ENCODE measurements at places on chromosomes 2 and 18.

GRCh38 chr2:168404764-168405163 is 51.3 kb upstream of the CERS6 start:
- no peak for DNase-seq

DNA sequence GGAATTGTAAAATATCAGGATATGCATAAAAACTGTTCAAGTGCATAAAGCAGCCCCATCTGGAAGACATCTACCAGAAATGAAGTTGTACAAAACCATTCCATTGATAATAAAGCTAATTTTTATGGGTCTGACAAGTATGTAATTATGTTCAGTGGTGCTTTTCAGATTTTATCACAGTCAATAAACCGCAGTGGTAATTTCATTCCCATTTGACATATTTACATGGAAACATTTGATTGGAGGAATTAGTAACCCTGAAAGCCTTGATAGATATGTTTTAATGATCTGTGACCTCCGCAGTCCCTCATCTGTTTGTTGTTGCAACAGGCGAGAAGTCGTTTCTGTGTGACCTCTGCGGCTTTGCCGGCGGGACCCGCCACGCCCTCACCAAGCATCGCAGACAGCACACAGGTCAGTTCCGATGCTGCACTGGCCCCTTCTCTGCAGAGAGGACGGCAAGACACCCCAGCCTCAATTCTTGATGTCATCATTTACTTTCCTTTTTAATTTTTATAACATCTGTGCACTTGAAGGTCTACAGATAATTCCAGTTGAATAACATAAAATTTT is 283.1 kb downstream of the ZNF407 start:
- no peak for DNase-seq

GRCh38 chr2:68468801-68469200 is 1.4 kb downstream of the APLF start:
- no peak for DNase-seq

- DNase-seq: no peak
These were observed 50.4 kb downstream of the TTN start for GRCh38 chr2:178756843-178757242.

DNA sequence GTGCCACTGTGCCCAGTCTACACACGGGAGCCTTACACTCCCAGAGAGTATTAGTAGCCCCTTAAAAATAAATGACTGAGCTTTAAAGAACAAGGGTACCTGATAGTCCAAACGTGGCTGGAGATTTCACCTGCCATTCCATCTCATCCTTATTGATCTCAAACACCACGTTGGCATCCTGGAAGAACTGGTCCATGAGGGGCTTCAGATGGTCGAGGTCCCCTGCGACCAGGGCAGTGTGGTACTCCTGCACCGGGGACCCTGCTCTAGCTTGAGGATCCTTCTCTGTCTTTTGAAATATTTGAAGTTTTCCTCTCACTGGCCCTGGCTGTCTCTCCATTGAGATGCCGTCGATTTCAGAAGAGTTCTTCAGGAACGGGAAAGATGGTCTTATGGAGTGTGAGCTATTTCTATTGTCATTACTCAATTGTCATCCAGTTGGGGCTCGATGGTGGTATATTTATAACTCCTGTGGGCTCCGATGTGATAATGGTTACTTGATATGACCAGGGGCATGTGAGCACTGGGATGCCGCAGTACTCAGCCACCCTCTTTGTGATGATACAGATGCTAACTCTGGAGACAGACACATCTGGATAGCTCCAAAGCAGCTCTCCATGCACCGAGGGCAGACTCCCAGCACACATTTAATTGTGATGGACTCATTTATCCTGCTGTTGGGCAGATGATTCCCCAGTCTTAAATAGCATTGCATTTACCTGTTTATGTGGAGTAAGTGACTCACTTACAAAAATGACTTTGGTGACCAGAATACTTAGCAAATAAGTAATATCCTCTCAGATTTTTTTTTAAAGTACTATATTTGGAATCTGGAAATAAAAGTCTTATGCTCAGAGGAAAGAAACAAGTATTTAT is 22.8 kb downstream of the ASB18 start:
- no peak for DNase-seq
